ENCODE measurements at places on chromosomes 13 and 19.

DNA sequence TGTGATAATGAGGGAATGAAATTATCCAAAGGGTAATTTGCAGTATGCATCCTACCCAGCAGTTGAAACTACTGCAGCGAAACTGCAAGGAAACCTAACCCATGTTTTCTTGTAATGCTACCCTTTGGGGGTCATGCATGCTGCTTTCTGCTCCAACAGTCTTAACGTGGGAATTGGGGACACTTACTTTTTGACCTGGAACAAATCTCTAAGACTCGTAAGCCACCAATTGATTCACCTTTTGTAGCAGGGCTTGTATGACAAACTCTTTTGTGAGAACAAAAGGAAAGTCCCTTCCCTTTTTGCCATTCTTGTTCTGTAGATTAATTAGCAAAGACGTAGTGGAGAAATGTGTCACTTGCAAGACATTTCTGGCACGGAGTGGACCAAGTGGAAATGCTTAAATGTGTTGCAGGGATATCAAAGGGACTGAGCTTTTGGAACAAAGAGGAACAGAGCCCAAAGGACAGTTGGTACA, 27.4 kb downstream of the LRCH1 start:
- no peak for DNase-seq

DNA sequence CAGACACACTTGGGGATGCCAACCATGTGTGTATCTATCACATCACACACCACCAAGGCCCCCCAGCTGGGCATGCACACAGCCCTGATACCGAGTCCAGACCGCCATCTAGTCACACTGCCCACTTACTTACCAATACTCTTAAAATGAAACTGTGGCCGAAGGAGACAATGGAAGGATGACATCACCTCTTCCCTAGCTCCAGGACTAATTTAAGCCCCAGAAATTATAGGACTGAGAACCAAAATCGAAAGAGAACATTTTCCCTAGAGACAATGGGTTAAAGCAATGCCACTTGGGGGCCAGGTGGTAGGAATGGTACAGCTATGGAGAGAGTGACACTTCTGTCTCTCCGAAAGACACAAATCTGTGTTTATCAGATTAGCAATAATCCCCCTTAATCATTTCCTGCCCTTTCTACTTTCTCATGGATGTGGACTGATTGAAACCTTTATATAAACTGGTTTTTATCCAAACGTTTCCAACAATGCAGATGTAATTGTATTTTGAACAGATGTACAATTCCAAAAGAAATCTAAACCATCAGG, 663 bp upstream of the GGACT start:
- DNase-seq, result peak; percentile 17

GRCh38 chr19:18424890-18425514, 5.8 kb downstream of the SSBP4 start:
- DNase-seq, result no peak

DNA sequence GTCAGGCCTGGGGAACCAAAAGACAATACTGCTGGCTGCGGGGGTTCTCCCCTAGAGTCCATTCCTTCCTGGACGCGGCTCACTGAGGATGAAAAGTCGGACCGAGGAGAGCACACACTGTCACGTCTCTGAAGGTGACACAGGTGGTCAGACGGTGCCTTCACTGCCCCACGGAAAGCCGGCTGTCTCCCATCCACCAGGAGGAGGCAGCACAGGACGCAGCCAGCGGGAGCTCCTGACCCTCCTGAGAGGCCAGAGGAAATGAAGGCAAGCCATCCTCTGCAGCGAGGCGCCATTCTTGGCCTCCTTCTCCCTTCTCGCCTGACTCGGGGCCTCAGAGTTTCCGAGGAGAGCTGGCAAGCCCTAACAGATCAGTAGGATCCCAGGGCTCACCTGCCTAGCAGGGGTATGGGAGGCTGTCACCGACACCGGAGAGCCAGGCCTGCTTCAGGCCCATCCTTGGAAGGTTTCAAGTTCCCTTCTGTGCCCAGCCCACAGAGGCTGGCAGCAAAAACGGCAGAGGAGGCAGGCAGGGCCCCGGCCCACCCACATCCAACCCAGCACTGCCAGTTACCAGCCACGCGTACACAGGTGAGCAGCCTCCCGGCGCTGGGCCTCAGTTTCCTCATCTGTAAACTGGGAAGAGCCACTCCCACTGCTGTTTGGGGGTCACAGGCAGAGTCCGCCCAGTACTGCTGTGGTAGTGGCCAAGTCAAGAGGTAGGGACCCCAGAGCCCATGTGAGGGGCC, 4.5 kb downstream of the REXO1 start:
- DNase-seq, result no peak

DNA sequence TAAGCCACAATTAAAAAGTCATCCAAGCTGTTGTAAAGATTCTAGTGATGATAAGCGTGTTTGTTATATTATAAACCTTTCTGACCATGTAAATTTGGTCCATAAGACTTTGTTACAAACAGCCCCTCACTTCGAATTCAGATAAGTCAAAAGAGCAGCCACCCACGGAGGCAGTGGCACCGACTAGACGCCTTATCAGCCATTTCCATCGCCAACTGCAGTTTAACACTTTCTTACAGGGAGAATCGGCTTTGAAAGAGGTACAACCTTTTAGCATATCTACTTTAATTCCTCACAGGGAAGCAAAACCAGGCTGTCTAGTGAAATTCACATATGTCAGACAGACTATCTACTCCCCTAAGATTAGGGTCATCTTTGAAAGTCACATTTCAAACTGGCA, 47.5 kb downstream of the SOX21 start:
- no peak for DNase-seq

All from fibroblast of the aortic adventitia (primary cell).